ENCODE measurements at places on chromosomes 6 and 20.

DNA sequence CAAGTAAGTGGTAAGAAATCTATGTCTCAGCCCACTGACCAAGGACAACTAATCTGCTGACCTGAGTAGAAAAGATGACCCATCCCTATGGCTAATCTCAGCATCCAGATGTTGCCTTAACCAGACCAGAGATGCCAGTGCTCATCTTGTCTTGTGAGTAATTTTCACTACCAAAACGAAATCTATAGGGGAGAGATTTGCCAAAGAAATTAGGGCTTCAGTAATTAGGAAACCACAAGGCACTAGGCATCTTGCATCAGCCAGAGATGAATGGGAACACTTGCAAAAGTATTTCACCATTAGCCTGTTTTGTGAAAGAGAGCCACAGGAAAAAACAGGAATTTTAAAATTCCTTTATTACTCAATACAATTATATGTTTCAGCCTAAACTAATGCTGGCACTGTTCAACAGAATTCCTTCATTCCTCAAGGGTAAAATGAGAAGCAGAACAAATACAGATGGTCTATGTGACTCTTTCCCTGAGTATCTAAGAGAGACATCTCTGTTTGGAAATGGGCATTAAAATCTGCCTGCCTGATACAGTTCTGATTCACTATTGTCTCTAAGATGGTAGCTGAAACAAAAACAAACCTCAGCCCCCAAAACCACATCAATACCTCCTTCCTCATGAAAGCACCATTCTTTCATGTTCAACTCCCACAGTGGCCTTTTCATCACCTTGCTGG, 87.8 kb downstream of the GMDS start:
- DNase-seq, result no peak

GRCh38 chr6:117960877-117961276, 53.8 kb downstream of the SLC35F1 start:
- DNase-seq, result no peak

- DNase-seq, result no peak
These were observed 61.3 kb upstream of the RNF24 start for GRCh38 chr20:4076671-4077070.

DNA sequence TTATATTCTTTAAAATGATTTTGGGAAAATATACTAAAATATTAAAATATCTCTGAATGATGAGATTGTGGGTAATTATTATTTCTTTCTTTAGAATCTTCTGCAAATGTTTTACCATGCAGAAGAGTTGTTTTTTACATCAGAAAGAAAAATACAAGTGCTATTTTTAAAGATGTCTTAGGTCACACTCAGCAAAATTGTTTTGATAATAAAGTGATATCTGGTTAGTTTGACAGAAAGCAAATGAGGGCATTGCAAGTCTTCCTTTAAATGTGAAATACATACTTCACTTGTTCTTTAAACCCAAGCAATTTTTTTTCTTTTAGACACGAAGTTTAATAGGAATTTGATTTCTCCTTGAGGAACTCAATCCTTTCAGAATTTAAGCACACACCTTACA, 43.6 kb upstream of the STXBP5 start:
- DNase-seq, result no peak

- DNase-seq, result no peak
These were observed 27.8 kb downstream of the ZNF133 start for GRCh38 chr20:18316166-18316565.

GRCh38 chr6:5119090-5119951, 34.2 kb downstream of the PPP1R3G start:
- no peak for DNase-seq

DNA sequence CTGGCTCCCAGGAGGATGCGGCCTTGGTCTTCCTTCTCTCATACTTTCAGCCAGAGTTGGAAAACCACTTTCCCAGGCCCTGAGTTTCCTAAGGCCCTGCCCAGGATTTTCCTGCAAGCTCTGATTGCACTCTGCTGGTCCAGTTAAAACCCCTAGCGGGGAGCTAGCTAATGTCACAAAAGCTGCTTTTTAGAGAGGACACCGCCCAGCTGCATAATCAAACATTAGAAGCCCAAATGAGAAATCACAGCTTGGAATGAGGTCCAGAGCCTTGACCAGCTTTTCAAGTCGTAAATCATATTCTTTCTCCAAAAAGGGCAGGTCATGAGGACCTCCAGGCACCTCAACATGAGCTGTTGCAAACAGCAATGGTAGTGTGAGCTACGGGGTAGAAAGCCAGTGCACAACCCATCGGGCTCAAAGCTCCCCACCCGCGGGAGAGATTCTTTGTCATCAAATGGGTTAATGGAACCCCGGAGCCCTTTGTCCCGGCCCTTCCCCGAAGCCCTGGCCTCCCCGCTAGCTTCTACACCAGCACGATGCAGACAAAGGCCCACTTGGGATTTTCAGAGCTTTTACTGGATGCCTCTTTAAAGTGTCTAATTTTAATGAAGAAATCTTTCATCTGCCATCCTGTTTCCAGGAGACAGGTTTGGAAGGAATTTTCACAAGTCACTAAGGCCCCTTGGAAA, 134.0 kb downstream of the SCML4 start:
- DNase-seq, result no peak

DNA sequence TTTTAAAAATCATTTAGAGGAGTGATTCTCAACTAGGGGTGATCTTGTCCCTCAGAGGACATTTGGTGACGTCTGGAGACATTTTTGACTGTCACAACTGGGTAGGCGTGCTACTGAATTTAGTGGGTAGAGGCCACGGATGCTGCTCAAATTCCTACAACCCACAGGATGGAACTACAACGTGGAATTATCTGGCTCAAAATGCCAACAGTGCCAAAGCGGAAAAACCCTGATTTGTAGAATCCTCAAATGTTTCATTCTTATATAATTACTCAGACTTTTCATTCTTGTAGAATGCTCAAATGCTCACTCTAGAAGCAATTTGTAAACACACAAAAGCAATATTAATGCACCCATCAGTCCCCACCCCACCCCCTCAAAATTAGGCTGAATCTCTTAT, 229.8 kb downstream of the ZMYND8 start:
- no peak for DNase-seq

DNA sequence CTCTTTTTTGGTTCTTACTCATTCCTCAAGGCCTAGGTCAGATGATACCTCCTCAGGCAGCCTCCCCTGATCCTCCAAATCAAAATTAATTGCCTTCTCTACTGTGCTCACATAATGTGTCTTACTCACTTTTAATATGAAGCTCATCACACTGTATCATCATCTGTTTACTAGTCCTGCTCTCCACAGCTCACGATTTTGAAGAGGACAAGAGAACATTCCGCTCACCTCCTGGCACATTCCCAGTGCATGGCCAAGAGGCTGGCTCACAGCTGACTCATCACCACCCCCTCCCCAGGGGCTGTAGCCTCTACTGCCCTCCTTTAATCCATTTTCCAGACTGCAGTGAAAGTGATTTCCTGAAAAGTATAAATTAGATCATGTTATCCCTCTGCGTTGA, 133.1 kb downstream of the ALDH8A1 start:
- no peak for DNase-seq

DNA sequence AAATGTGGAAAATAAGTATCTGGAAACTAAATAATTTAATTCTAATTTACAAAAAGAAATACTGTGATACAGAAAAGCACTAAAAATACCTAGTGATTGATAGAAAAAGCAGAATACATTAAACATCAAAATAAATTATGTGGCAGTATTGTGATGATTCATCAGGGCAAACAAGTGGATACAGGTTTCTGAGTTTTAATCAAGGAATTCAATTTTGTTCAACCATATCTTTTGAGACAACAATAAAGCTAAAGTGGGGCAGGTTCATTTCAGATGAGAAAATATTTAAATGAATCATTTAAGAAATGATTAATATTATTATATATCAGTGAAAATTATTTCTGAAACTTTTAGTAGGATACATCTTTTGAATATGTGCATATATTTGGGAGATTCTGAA, 49.8 kb downstream of the GRIK2 start:
- no peak for DNase-seq

GRCh38 chr6:90805619-90806155, 218.8 kb upstream of the MAP3K7 start:
- no peak for DNase-seq

- no peak for DNase-seq
These were observed 101.5 kb downstream of the SYCP2 start for GRCh38 chr20:59831916-59832270.

- DNase-seq, result peak; percentile 66
These were observed 60.2 kb downstream of the GCLC start for GRCh38 chr6:53484476-53485280.

DNA sequence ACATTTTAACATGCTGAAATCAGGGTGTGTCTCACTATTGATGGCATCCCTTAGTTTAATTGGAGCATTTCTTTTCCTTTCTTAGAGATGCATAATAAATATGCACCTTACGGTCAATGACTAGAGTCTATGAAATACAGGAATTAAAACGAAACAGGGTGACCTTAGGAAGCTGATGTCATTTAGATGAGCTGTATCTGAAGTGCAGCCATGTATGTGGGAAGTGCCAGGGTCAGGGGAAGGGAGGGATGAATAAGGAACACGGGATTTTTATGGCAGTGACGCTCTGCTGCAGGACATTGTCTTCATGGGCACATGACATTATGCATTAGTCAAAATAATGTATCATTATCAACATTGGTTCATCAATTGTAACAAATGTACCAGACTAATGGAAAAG, 84.0 kb downstream of the AGPAT4 start:
- DNase-seq, result no peak

DNA sequence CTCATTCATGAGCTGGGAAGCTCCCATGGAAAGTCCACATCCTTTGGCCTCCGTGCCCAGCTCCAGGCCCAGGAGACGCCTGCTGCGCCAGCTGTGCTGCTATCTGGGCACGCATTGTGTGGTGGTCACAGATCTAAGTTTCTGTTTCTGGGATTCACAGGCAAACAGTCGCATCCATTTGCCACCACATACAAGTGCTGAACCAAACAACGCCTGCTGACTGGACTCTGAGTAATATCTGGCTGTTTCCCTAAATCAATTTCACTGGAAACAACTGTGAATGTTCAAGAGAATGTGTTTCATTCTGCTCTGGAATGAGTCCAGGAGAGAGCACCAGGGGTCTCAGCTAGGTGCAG, 45.5 kb downstream of the IRF4 start:
- DNase-seq, result no peak

DNA sequence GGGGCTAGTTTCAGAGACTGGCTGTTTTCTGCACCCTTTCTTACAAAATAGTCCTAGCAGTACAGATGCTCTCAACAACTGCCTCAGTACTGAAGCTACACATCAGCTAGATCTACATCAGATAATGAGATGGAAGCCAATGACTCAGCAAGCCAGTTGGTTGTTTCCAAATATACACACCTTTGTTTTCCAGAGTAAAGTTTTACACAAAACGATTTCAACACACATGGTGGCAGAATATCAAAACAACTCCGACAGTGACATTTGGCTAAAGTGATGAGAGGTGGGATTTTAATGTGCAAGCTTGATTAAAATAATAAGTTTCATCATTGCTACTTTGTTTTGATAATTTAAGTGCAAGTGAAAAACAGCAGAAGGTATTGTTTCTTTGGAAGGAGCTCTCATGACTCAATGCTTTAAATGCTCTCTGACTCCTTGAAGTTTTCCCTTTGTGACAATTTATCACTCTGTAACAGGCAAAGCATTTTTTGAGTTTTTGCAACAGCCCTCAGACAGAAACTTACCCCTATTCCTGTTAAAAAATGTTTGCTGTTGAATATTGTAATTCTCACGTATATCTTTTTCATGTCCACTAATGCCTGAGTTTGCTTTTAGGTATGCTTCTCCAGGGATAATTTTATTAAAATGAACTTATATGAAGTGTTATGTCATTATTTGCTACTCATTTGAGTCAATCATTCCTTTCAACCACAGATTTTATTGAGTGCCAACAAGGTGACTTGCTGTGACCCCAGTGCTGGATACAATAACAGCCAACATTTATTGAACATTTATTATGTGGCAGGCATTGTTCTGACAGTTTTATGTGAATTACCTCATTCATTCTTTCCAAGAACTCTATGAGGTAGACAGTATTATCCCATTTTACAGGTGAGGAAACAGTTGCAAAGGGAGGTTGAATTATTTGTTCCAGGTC, 882.0 kb downstream of the TFAP2A start:
- DNase-seq, result no peak

- no peak for DNase-seq
These were observed 34.7 kb downstream of the EFCAB8 start for GRCh38 chr20:32893263-32894025.

- DNase-seq, result no peak
These were observed 46.0 kb downstream of the STX7 start for GRCh38 chr6:132466952-132467351.

DNA sequence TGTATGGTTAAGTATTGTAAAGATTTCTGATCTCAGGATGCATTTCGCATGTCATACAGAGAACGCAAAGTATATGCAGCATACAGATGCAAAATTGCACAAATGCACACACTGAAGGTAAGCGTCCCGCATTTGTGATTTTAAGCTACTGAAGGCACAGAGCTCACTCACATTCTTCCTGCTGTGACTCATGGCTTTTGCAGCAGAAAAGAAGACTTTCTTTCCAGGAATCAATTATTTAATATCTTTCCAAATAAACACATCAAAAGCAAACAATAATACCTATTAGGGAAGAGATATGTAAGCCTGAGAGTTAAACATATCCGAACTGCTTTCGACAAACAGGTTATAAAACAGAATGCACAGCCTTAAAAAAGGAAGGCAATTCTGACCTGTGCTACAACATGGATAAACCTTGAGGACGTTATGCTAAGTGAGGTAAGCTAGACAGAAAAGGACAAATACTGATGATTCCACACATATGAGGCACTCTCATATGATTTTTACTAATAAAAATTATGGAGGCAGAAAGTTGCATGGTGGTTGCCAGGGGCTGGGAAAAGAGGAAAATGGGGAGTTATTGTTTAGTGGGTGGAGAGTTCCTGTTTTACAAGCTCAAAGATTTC, 109.0 kb downstream of the TFAP2A start:
- DNase-seq, result no peak

- no peak for DNase-seq
These were observed at the start of gene CCN6 for GRCh38 chr6:112054001-112054400. CCN6 (plus strand) TSS chr6:112054104; CDS start chr6:112054358, 254 bp downstream.

DNA sequence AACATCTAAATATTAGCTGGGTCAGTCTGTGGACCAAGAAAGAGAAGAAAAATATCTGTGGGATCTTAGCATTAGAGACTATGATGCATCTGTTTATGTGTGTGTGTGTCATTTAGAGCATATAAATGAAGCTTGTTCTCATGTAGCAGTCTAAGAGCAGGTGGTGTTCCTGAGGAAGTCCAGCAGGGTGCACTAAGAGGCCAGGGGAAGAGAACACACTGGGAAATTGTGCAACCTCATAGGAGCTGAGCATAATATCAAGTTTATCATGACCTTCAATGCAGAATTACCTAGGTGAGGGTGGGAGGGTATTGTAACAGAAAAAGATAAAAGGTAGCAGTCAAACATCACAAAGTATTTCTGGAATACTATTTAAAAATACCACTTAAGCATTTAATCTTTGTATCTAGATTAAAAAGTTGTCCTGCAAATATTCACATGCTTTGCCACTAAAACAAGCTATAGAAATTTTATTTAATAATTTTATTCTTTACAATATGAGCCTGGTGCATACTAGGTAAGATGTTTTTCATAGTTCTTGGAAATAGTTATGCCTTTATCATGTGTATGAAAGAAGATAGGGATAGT, 80.5 kb downstream of the SMPDL3A start:
- peak; percentile 37 for DNase-seq

All from NCI-H1694 (cell line).